Stimulated activated CD4-positive, alpha-beta T cell treated with anti-CD3 and anti-CD28 coated beads, Interleukin-1b, Interleukin-23, amount 100 ng/mL, for 4 hours (primary cell): ENCODE measurements at places on chromosomes 12 and 14.

DNA sequence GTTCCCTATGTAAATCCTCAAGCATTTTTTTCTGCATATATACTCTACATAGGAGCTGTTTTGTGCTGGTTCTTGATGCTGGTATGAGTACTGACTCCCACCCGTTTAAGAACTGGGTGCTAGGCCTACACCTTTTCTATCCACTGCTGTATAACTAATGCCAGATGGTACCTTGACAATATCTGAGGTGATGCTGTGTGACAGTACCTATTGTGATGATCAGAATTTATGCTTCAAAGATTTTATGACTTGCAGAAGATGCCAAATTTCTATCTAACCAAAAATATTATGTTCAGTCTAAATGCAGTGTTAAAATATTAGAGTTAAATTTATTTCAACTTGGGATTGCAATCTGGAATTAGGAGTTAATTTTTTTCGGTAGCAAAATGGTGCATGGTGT, 272.3 kb upstream of the NOVA1 start:
- no peak for DNase-seq

GRCh38 chr14:87434680-87435079, 558.3 kb downstream of the GALC start:
- DNase-seq = no peak

DNA sequence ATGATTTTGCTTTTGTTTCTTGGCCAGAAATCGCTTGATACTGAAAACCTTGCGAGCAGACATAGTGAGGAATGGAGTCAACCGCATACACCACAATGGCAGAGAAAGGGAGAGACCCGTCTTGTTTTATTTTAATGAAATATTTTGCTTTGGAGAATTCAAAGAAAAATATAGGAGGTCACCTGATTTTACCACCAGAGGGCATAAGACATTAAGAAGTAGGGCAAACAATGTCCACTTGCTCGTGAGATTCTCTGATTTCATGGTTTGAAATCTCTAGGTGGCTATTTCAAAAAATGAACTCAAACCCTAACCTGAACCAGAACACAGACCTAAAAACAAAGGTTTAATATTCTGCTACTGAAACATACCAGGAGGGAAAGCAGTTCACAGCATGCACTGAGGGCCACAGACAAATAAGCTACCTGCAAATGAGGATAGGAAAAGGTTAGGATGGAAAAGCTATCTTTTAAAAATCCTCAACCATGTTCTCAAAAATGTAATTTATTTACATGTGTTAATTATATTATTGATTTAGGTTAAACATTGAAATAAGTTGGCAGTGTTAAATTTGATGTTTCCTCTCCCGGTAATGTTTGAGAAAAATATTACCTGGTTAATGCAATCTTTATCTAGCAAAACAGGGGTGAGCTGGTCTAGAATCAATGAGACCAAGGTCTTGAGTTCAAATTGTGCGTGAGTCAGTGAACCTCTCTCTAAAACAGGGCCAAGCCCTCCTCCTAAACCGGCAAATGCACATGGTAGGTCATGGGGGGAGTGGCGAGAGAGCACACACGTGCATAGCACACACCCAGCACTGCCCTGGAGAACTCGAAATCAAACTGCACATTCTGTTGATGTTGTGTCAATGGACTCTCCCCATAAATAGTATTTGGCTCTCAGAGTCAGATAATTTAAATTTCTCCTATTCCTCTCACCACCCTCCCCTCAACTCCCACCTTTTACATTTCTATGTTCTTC, 12.5 kb downstream of the IFNG-AS1 start:
- no peak for DNase-seq

DNA sequence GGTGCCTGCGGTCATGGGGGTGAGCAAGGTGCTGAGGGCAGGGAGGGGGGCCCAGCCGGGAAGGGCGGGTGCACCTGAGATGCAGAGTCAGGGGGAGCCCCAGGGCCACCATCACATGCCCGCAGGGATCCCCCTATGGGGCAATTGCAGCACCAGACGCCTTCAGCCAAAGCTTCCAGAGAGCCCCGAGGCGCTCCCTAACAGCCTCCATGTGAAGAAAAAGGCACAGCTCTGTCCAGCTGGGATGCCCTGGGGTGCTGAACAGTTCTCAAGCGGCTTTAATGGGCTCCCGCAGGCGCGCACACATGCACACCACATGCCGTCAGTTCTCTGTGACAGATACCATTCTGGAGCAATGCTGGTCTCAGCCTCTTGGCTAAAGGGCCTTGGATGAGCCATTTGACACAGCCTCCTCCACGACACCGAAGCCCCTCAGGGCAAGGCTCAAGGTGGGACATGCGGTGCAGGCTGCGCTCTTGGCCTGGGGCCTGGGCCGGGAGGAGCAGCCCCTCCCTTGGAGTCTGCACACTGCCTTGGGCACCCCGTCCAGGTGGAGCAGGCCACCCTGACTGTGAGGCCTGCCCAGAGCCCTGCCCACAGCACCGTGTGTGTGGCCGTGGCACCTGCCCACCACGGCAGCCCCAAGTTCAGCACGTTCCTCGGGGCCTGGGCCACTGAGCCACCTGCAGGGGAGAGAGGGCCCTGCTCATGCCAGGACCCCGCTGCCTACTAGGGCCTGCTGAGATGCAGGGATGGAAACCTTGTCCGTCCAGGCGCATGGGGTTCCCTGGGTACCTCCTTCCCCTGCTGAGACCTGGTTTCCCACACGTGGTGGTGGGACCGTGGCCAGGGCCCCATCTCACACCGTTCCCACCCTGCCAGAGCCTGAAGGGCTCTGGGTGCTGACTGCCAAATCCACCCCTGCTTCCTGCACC, 7.7 kb downstream of the XRCC3 start:
- no peak for DNase-seq

GRCh38 chr12:51888316-51889215, 663 bp downstream of the ANKRD33 start:
- DNase-seq = no peak

- peak; percentile 37 for DNase-seq
Observed at GRCh38 chr12:53324113-53324778, 2.8 kb upstream of the AAAS start.

GRCh38 chr12:90233168-90234100, 524.8 kb upstream of the ATP2B1 start:
- no peak for DNase-seq

GRCh38 chr12:117885211-117885610, 83.6 kb downstream of the KSR2 start:
- no peak for DNase-seq

- no peak for DNase-seq
Observed at GRCh38 chr14:64788706-64789105, 84.5 kb downstream of the PLEKHG3 start.

GRCh38 chr12:62215506-62215905, 44.7 kb upstream of the USP15 start:
- no peak for DNase-seq

DNA sequence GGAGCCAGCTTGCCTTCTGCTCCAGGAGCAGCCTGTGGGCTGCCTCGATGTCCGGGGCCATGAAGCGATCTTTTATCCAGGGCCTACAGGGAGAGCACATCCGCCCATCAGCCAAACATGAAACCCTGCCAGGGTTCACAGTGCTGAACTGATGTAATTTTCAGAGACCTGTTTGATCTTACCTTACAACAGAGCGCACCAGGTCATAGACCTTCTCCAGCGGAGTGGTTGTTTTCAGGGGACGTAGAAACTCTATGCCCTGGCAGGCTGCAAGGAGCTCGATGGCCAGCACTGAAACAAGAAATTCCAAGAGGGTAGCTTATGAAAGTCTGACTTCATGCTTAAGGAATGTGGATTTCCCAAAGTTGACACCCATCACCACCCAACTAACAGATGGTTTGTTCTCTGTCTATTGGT, 19.7 kb downstream of the HAL start:
- no peak for DNase-seq
